ENCODE measurements at places on chromosomes 16 and 17.
A peak's percentile ranks its signal among the peaks of the same experiment; 100 is the strongest.

DNA sequence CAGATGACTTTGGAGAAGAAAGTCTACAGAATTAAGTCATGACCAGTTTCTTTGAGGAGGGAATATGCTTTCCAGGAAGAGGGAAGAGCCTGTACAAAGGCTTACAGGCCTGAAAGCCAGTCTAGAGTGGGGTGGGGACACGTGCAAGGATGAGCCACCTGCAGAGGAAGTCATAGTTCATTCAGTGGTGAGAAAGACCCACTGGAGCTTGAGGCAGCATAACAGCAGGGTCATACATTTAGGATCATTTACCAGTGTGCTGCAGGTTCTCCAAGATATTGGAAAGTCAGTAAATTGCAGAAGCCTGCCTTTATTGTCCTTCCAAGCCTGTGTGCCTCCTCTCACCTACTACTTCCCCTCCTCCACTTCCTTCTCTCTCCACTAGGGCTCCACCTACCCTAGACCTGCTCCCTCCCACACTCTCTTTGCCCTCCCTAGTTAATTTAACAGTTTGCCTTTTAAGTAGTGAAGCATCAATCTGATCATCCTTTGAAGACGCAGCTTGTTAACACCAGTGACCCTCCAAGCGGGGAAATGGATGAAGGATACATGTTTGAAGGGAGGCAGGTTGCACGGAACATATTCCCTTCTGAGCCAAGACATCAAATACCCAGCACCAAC is 40.2 kb downstream of the CDRT15 start:
- no peak for DNase-seq

- no peak for DNase-seq
Measured at GRCh38 chr17:10130263-10130662, 68.1 kb downstream of the GAS7 start.

DNA sequence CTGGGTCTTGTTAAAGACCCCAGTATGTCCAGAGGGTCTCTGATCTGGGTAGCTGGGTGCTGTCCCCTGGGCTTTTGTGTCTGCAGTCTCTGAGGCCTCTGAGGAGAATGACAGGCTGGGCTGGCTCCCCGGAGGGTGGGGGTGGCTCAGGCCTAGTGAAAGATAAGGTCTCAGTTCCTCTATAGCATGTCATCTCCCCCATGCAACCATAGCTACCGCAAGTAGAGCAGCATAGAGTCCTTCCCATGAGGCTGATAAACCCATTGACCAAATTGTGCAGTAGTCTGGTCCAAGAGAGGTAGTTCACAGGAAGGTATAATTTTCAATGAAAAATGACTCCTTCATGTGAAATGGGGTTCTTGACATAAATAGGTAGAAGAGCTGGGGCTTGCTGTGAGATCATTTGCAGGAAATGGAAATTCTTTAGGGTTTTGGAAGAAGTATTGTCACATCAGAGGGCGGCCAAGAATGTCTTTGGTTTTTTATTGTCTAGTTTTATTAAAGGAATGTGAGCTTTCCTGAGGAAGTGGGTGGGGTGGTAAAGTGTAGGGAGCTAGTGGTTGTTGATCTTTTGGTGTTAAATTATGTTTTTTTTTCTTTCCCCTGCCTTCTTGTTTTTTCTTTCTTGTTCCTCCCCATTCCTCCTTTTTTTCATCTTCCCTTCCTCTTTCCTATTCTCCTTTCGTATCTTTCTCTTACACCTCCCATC is 21.0 kb downstream of the SLC7A6OS start:
- no peak for DNase-seq

GRCh38 chr16:54488729-54489128 is 202.1 kb upstream of the IRX3 start:
- DNase-seq, result no peak

GRCh38 chr17:58402679-58403078 is 14.7 kb downstream of the RNF43 start:
- DNase-seq, result no peak

DNA sequence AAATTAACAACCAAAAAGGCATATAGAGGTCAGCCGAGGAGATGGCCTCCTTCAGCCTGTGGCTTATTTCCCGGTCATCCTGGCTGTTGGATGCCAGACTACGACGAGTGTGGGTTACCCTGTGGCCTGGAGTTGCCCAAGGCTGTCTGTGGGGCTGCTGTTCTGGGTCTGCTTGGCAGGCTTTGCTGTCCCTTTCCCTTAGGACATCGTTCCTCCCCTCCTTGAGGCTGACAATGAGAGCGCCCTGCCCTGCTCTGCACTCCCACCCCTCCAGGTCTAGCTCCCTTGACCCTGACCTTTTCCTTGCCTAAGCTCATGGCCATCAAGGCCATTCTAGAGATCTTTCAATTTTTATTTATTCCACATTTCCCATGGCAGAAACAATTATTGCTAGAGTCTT is 1.9 kb upstream of the CBFB start:
- no peak for DNase-seq

GRCh38 chr17:14513835-14514234 is 213.0 kb downstream of the HS3ST3B1 start:
- no peak for DNase-seq

DNA sequence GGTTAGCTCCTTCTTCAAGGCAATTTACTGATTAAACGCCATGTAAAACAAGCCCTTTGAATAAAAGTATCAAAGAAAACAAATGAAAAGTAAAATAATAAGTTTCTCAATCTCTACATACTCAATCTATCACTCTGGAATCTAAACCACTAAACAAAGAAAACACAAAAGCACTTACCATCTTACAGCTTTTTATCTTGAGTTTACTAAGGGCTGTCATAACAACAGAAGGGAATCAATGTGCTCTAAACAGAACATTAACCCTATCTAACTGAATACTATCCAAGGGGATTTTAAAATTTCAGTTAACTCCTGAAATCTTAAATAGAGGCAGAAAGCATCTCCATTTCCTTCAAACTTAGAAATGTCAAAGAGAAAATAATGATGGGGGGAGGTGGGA is 3.4 kb downstream of the SKA2 start:
- no peak for DNase-seq

GRCh38 chr16:55155815-55156214 is 168.2 kb upstream of the IRX6 start:
- no peak for DNase-seq

DNA sequence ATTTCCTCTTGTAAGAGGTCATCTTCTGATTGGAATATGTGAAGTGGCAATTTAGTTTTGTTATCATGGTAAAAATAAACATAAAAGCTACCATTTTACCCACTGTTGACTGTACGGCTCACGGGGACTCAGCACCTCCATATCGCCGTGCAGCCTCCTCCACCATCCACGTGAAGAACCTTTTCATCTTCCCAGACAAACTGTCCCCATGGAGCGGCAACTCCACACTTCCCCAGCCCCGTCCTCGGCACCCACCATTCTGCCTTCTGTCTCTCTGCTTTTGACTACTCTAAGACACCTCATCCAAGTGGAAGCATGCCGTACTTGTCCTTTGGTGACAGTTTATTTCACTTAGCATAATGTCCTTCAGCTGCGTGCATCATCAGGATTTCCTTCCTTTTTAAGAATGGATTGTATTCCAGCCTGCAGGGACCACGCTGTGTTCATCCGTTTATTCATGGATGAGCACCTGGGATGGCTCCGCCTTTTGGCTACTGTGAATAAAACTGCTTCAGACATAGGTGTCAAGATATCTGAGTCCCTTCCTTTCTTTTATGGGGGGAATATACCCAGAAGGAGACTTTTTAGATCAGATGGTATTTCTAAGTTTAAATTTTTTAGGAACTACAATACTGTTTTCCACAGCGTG is 14.3 kb downstream of the FBXO31 start:
- DNase-seq, result no peak

- no peak for DNase-seq
Measured at GRCh38 chr17:80220736-80221215, 549 bp downstream of the SLC26A11 start.

GRCh38 chr17:69679829-69680228 is 265.3 kb downstream of the MAP2K6 start:
- DNase-seq, result no peak

GRCh38 chr16:23899869-23900268 is 64.1 kb downstream of the PRKCB start:
- no peak for DNase-seq

GRCh38 chr16:23403547-23403946 is 49.4 kb downstream of the COG7 start:
- no peak for DNase-seq

- DNase-seq, result no peak
Measured at GRCh38 chr16:74288065-74288464, 8.5 kb upstream of the PSMD7 start.

DNA sequence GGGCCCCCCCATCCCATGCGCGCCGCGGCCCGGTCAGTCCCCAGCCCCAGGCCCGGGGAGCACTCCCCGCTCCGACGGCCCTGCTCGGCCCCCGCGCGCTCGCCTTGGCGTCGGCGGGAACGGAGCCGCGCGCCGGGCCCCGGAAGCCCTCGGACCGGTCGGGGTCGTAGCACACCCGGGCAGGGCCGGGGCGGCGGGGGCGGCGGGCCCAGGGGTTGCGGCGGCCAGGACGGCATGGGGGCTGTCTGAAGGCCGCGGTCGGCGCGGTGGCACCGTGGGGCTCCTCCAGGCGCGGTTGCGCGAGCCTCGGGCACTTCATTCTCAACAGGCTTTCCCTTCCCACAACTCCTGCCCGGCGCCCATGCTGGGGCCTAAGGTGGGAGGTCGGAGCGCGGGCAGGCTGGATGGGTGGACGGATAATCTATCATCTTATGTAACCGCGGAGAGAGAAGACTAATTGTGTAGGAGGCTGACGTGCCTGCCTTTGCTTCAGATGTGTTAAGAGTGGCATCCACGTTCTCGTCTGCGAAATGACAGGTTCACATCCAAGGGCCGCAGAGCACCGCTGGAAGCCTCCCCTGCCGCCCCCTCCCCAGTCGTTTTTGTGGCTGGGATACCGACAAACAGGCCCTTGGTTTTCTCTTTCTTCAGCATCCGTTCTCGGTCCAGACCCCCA is 708 bp downstream of the BAIAP2 start:
- peak; percentile 17 for DNase-seq

DNA sequence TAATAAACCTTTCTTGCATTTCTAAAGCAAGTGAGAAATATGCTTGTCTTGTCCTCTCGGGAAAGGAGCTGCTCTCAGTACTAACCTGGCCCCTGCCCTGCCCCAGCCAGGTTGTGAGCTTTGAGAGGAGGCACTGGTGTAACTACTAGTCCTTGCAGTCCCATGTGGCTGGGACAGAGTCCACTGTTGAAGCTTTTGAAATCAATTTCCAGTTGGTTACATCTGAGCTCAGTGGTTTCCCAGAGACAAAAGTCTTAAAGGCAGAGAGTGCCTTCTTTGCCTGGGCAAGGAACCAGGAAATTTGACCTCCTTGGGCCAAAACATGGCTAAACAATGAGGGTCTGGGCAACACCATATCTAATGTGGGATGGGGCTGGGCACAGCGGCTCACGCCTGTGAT is 48.7 kb downstream of the GSG1L start:
- DNase-seq, result no peak

DNA sequence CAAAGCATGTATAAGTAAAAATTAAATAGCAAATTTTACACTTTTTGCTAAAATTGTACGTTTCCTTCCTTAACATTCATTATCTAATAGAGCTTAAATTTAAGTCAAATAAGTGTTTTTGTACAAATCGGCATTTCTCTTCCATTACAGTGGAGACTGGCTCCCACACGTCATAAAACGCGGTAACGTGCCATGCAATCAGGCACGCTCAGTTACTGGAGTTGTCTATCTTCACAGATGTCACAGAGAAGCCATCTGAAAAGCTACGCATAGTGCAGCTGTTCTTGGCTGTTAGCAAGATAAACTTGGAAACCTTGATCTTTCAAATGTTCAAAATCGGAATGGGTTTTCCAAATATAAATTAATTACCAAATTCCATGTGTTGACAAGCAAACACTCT is 165.3 kb downstream of the STX8 start:
- DNase-seq, result no peak

- DNase-seq, result no peak
Measured at GRCh38 chr17:34126496-34126895, 128.6 kb upstream of the CCL2 start.
